Stimulated activated CD8-positive, alpha-beta memory T cell treated with anti-CD3 and anti-CD28 coated beads, Interleukin-7, amount 100 ng/mL, for 24 hours (primary cell): ENCODE measurements at places on chromosomes 3 and 15.

DNA sequence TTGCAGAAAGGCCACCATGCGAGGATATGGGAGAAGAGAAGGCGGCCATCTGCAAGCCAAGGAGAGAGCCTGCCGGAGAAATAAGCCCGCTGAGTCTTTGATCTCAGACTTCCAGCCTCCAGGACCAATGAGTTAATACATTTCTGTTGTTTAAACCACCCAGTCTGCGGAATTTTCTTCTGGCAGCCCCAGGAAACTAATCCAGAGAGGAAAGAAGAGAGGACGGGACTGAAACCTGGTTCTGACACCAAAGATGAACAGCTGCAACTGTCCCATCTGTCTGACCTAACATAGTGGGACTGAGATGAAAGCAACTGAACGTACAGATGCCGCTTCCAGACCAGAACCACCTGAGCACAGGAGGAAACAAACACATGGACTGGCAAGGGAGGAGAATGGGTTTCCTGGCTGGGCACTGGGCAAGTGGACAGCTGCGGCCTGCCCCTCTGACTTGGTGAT lies 32.3 kb downstream of the VGLL4 start:
- DNase-seq: no peak

GRCh38 chr3:69212411-69213160 lies 90.2 kb upstream of the LMOD3 start:
- no peak for DNase-seq

- DNase-seq: no peak
Measured at GRCh38 chr3:172965256-172965655, 175.8 kb downstream of the SPATA16 start.

- DNase-seq: no peak
Measured at GRCh38 chr3:56970461-56970879, 90.0 kb upstream of the SPATA12 start.

DNA sequence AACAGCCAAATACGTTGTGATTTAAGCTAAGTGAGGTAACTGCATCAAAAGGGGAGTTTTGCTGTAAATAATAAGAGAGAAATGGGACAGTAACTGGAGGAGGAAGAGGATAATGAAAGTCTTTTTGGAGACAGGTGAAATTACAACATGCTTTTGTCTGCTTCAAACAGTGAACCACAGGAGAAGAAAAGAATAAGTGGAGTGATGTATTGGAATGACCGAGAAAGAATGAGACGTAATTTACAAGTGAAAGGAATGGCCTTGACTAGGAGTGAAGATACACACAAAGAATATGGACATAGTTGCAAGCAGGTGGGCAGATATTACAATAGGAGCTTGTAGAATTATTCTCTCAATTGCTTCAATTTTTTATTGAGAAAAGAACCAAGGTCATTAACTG lies 550.8 kb downstream of the DIPK2A start:
- DNase-seq: no peak

- DNase-seq: no peak
Measured at GRCh38 chr3:52431459-52432223, 13.3 kb downstream of the SEMA3G start.

- no peak for DNase-seq
Measured at GRCh38 chr3:11755276-11755675, 91.4 kb downstream of the TAMM41 start.

- DNase-seq: no peak
Measured at GRCh38 chr15:82875411-82876003, 66.1 kb downstream of the WHAMM start.

DNA sequence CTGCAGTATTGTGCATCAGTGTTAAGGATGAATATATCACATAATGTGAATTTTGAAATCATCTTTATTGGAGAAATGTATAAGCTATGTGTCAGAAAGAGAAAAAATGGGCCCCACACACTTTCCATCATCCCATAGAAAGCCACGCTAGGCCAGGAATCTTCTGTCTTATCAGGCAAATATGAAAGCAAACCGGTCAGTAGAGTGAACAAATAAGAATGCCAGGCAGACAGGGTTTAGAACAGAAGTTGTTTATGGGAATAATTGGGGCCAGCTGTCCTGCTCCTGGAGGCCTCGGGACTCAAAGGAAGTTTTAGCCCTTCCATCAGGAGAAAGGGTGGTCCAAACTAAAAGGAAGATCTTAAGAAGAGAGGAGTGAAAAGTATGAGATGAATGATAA lies 39.5 kb downstream of the ZNF280D start:
- no peak for DNase-seq

GRCh38 chr15:87962428-87962827 lies 294.1 kb downstream of the NTRK3 start:
- no peak for DNase-seq

GRCh38 chr3:175598740-175599139 lies 739.6 kb downstream of the NAALADL2 start:
- DNase-seq: no peak

DNA sequence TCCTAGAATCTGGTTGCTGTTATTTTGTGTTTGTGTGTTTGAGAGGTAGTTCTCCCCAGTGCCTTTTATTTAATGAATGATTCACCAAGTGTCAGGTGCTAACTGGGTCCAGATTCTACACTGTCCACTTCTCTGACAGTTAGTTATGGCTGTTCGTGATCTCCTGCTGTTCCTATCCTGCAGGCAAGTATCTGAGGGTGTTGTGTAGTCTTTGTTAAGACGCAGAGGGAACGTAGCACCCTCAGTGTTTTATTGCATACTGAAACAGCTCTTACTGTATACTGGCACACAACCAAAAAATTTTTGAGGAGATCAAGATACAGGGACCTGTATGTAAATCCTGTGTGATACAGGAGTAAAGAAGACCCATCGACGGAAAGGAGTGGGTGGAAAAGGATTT lies 1271.3 kb downstream of the ROBO1 start:
- no peak for DNase-seq

GRCh38 chr15:59762558-59762957 lies 73.4 kb upstream of the BNIP2 start:
- DNase-seq: no peak

DNA sequence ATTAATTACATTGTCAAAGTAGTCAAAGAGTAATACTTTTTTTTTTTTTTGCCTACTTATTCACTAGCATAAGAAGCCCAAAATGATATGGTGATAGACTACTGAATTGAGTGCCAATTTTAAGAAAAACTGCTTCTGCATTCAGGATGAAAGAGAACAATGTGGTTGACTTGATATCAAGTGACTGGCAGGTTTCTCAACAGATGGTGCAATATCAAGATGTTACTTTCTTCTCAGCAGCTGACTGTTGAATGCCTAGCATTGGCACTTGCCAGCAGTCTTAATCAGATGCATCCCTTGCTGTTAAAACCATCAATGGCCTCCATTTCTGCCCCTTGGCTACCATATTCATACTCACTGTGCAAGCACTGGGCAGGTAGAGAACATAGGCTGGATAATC lies 863.2 kb downstream of the GBE1 start:
- DNase-seq: no peak

GRCh38 chr3:55571913-55572312 lies 84.8 kb upstream of the WNT5A start:
- DNase-seq: no peak

- DNase-seq: no peak
Measured at GRCh38 chr3:13391308-13391707, 28.8 kb downstream of the NUP210 start.

- no peak for DNase-seq
Measured at GRCh38 chr3:184546252-184546651, 15.3 kb upstream of the EPHB3 start.

DNA sequence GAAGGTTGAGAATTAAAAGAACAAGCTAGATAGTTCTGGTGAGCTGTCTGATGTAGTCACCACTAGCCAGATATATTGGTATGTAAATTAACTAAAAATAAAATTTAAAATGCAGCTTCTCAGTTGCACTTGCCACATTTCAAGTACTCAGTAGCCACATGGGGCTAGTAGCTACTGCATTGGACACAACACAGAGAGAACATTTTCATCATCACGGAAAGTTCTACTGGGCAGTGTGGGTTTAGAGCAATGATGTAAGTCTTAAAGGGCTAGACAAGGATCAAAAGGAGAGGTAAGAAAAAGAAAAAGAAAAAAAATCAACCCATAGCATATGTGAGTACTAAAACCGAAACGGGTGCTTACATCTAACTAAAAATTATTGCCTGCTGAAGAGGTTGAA lies 282.4 kb upstream of the LRRFIP2 start:
- no peak for DNase-seq

GRCh38 chr15:96969732-96970710 lies 639.5 kb downstream of the NR2F2 start:
- no peak for DNase-seq

GRCh38 chr3:134186391-134186790 lies 64.3 kb downstream of the RYK start:
- DNase-seq: no peak

GRCh38 chr3:4406746-4407568 lies 60.1 kb downstream of the SUMF1 start:
- no peak for DNase-seq

- DNase-seq: no peak
Measured at GRCh38 chr3:66816090-66816761, 181.9 kb upstream of the KBTBD8 start.

DNA sequence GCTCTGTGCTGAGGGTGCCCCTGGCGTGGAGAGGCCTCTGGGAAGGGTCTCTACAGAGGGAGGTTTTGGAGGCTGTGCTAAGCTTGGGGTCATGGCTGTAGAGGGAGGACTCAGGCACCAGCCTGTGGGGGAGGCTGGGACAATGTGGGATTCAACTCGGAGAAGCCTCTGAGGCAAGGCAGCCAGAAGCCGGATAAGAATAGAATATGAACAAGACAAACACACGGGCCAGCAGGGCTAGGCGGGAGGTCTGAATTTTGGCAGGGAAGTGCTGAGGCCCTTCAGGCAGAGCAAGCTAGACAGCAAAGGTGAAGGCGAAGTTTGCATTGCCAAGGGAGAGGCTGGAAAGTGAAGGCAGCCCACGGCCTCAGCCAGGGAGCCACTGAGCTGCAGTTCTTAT lies 612.1 kb upstream of the NR2F2 start:
- DNase-seq: no peak

- no peak for DNase-seq
Measured at GRCh38 chr15:71366926-71367325, 251.7 kb downstream of the THSD4 start.

DNA sequence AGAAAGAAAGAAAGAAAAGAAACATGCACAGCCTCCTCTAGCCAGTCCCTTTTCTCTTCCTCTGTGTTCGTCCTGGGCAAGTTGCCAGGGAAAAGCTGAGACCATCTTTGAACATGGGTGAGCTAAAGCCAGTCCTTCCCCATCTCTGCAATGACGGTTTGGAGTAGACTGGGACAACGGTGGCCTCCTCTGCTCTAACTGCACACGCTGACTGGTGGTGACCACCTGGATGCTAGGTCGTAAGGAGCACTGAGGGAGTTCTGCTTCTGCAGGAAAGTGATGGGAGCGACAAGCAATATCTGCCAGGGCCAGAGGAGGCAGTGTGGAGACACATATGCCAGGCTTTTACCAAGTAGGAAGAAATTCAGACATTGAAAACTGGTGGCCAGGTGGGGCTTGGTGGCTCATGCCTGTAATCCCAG lies 111.7 kb downstream of the NUP210 start:
- no peak for DNase-seq

DNA sequence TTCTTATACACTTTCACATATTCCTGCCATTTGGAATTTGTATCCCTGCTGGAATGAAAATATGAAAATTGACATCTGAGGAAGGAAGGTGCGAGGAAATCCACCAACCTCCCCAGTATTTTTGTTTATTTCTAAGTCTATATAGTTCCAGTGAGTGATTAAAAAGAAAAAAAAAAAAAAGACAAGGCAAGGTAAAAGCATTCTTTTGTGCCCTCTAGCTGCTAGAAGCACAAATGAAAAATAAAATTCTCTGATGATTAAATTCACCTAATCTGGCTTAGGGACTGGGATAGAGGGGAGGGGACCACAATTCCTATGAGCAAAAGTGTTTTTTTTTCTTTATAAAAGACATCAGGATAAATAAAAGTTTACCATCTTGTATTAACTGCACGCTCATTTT lies 370.9 kb downstream of the NR2F2 start:
- DNase-seq: no peak

GRCh38 chr3:138118612-138119422 lies 3.4 kb upstream of the DZIP1L start:
- peak; percentile 40 for DNase-seq

DNA sequence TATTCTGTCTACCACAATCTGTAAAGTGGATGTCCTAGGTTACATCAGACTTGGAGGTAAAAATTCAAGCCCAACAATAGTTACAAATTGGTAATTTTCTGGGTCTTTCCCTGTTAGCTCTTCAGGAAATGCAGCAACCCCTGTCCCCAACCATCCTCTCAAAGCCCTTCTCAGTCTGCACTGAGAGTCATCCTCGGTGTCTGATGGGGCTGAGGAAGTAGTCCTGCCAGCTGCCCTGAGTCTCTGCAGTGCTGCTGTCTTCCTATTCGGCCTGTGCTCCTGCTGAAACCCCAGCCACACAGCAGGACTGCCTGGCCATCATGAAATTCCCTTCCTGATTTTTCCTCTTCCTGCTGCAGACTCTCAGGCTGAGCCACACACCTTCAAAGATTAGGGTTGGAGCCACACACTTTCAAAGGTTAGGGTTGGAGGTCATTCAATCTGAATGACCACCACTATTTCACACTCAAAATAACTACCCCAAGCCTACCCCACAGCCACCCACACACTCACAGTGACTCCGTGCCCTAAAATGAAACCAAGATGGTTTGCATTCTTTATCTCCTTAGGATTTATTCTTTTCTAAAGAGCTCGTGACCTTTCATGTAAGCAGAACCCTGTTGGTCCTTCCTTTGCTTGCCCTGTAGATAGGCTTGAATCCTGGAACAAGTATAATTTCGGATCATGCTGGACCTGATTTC lies 17.6 kb downstream of the TRIM42 start:
- no peak for DNase-seq

- DNase-seq: no peak
Measured at GRCh38 chr15:94882071-94882712, 650.8 kb downstream of the MCTP2 start.

DNA sequence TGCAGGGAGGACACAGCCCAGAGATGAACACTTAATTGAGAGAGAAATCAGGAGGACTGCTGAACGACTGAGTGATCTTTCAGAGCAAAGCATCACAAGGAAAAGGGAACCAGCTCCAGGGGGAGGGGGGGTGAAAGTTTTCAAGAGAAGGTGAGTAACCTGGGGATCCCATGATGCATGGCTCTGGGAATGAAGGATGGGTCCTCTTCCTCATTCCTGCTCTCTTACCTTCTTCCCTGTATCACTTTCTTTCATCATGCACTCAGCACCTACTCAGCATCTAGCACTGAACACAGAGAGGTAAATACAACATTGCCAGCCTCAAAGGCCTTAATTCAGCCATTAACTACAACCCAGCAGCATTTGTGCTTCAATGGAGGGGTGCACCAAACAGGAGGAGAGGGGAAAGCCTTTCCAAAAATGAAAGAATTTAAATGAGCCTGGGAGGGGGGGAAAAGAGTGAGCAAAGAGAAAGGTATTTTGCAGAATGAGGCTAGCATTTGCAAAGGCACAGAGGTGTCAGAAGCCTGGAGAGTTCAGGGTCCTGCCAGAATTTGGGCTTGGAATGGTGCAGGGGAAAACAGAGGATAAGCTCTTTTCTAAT lies 427.4 kb downstream of the FOXP1 start:
- no peak for DNase-seq

- DNase-seq: no peak
Measured at GRCh38 chr3:43062564-43063040, 43.3 kb downstream of the POMGNT2 start.

GRCh38 chr15:57533448-57533799 lies 58.3 kb upstream of the MYZAP start:
- no peak for DNase-seq

- DNase-seq: no peak
Measured at GRCh38 chr3:178137206-178137605, 399.0 kb upstream of the KCNMB2 start.

- no peak for DNase-seq
Measured at GRCh38 chr3:188881954-188882641, 289.7 kb upstream of the TPRG1 start.
